ENCODE measurements at places on chromosomes 12 and 14.

DNA sequence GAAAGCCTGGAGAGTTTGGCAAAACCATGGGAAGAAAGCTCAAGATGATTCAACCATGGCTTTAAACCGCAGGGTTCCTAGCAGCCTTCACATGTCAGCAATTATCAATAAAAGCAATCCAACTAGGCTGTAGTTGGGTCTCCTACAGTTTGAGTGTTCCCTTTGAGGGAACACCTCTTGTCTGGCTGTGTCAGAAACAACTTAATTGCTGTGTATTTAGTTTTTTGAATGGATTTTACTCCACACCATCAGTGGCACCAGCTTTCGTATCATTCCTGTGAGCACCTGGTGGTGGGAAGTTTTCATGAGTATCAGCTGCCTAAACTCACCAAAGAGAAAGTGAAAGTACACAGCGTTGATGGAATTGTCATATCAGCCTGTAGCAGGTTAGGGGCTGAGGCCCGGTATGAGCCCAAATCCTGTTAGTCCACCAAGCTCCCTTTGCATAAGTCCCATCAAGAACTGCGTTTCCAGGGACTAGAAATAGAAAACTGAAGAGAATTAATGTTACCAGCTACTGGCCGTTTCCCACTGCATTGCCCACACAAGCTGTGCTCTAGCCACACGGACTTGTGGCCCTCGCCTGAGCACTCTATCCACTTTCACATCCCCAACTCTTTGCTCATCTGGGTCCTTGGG lies 10.9 kb upstream of the IL26 start:
- DNase-seq: no peak

GRCh38 chr12:49626169-49626835 lies 2.9 kb downstream of the PRPF40B start:
- no peak for DNase-seq

DNA sequence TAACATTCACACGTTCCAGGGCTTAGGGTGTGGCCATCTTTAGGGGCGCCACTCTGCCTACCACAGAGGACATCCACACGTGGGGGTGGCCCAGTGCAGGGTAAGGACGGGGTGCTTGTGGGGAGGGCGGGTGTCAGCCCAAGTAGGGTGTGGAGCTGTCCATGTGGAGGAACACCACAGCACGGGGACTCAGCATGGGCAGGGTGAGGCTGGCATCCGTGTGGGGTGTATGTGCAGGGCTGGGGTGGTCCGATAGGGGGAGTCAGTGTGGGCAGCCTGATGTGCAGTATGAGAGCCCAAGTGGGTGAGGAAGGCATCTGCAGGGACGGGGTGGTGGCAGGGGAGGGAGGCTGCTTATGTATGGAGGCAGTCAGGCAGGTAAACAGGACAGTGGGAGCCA lies 17.7 kb downstream of the PSMC1 start:
- no peak for DNase-seq

DNA sequence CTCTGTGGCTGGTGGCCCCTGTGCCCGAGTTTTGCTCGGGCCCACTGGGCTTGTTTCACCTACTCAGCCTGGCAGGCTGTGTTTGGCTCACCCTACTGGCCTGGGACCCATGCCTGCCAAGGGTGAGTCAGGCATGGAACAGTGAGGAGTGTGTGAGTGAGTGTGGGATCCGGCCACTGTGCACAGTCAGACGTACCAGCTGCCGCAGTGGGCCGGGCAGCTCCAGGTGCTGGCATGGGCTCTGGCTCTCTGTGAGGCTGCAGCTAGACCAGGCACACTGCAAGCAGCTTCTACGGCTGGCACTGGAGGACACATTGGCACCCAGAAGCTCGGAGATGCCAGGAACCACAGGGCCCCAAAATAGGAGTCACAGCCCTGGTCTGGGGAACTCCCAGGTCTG lies 40.6 kb downstream of the HSD17B6 start:
- no peak for DNase-seq

DNA sequence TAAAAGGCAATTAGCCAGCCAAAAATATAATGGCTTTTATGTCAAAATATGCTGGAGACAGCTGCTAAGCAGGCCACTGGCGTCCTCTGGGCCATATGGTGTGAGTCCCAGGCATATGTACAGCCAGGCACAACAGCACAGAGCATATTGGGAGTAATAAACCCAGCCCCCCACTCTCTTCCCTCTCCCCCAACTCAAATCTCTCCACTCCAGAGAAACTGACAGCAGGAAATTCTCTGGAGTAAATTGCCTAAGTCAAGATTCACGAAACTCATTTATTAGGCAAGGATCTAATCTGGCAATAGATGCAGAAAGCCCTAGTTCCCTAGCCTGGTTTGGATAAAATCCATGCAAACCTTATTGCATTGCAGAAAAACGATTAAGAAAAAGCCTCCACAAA lies 147.9 kb upstream of the SEL1L start:
- no peak for DNase-seq

GRCh38 chr12:32987512-32987911 lies 90.9 kb upstream of the PKP2 start:
- DNase-seq: no peak

GRCh38 chr14:99805757-99806439 lies 12.7 kb downstream of the EML1 start:
- DNase-seq: no peak

GRCh38 chr12:78494911-78495310 lies 369.7 kb upstream of the SYT1 start:
- no peak for DNase-seq

DNA sequence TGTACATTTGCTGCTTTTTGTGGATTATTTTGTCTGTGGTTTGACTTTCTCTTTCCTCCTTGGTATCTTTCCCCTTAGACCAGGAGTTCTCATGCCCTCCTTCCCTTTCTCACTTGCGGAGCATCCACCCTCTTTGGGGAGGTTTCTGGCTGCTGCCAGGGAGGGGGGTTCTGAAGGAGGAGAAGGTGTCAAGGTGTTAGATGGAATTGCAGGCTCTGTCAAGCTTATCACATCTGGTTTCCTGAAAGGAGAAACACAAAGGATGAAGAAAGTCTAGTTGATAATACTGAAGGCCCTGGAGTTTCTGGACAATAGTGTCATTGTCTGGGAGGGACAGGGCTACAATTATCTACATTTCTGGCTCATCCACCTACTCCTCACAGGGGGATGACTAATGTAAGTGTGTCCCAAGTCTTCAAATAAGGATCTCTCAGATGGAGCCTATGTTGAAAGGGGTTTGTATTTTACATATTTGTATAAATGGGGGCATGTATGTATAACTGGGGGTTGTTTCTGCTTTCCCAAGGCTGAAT lies 217.3 kb upstream of the CCDC196 start:
- no peak for DNase-seq

- DNase-seq: no peak
Observed at GRCh38 chr14:45123271-45123670, 11.0 kb downstream of the FKBP3 start.

- DNase-seq: peak; percentile 35
Observed at GRCh38 chr12:47033081-47033480, 46.3 kb upstream of the PCED1B start.

DNA sequence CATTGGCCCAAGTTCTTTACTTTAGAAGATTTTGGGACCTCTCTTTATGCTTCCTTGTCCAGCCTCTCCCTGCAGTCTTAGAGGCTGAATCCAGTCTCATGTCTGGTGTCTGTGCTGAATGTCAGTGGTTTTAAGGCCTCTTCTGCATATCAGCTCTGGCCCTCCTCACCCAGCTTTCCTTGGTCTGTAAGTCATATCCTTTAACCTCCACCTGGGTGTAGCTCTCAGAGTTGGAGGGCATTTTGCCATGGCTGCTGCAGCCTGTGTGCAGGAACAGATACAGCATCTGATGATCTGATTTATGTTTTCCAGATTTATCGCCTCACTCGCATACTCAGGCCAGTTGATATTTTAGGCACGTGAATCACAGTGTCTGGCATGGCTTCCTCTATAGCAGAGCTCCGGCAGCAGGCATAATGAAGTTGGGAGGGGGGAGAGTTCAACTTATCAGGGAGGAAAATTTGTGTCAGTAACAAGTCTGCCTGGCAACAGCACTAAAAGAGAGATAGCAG lies 335.0 kb downstream of the PCNX1 start:
- DNase-seq: peak; percentile 27

DNA sequence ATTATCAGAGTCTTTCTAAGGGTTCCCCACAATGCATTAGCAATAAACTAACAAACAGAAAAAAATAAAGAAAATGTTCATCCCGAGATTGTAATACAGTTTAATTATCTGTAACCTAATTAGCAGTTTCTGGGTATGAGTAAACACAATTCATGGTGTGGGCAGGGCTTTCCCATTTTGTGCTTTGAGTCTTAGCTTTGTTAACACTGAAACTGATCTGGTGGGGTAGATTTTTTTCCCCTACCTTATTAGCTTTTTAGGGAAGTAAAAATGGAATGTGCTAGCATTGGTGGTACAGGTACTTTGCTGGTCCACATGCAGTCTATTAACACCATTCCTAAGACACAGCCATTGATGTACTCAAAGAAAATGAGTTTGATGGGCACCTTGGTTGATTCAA lies 18.4 kb upstream of the KRR1 start:
- no peak for DNase-seq

DNA sequence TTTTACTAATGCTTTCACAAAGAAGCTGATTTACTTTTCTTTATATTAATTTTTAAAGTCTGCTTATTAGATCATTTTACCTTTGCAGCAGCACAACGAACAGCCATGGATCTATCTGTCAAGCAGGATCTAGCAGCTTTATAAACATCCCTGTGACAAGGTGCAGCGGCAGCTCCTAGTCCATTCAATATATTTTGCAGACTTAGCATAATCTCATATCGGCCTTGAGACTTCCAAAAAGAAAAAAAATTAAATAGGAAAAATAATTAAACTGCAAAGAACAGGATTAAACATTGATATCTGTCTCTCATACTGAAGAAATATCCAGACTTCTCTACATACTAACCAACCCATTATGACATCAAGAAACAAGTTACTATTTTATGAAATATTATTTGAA lies 25.2 kb downstream of the HEATR5A start:
- DNase-seq: no peak

DNA sequence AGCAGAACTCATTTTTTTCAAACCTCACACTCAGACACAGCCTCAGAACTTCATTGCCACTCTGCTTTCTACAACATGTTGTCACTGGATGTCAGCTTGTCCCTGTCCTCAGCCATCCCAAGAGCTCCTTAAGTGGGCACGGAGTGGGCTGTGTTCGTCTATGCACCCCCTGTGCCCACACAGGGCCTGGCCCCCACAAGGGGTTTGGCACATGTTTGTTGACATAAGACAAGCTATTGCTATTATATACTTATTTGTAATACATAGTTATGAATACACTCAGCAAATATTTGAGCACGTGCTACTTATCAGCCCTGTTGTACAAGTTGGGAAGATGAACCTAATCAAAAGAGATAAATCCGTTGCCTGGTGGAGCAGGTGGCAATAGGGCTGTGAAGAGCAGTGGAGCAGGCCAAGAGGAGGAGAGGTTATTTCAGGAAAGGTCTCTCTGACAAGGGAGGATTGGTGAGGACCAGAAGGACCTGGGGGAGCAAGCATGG lies 4.3 kb upstream of the BDKRB1 start:
- no peak for DNase-seq

DNA sequence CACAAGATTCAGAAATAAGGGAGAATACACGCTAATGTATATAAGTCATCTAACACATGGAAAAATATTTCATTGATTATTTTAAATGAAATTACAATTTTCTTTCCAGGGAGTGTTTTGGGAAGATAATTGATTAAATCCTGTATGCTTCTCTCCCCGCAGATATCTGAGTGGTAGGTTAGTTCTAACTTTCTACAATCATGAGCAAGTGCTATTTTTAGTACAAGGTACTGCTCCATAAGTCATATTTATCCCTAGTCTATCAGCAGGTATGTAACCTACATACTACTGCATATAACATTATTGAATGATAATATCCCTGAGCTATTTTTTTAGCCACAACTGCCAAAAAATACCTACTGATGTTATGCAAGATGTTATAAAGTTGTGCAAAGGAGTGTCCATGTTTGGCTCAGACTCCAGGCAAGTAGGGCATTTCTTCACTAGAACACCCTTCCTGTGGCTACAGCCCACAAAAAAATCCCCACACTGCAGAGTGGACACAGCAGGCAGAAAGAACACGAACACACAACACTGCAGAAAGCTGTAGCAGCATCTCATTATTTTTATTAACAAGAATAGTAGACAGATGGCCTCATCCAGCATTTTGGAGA lies 87.0 kb downstream of the SEC23A start:
- DNase-seq: no peak

DNA sequence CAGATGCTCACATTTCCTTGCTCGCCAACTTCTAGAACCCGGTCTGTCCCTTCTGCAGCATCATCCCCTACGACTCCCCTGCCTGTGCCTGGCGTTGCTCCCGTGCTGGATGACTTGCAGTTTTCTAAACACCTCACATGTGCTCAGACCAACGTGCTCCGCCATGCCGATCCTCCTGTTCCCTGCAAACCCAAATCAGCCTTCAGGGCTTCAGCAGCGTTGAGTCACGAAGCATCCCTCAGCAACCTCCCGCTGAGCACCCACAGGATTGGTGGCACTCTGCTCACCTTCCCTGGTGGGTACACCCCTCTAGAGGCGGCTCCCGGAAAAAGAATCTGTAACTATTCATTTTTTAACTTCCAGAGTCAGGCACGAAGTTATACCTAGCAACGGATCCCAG lies 2.8 kb upstream of the PIWIL1 start:
- no peak for DNase-seq

DNA sequence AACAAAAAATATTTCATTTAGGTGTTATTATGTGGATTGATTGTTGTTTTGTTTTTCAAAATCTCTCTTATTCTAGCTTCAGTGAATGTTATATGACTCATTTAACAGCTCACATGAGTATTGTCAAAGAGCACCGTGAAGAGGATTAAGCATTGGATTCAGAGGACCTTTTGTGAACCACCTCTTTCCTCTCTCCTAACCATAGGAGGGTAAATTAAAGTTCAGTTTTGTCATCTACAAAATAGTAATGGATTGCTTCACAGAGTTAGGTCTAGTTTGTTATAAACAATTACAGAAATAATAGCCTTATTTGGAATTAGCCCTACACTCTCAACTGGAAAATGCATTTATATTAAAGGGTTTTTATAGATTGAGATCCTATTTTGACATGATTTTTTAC lies 962 bp upstream of the KERA start:
- DNase-seq: no peak

- peak; percentile 27 for DNase-seq
Observed at GRCh38 chr14:104134061-104134965, 4.1 kb upstream of the KIF26A start.

Data from left cardiac atrium (tissue), 4 donors.